ENCODE measurements at places on chromosomes 3 and 15.

DNA sequence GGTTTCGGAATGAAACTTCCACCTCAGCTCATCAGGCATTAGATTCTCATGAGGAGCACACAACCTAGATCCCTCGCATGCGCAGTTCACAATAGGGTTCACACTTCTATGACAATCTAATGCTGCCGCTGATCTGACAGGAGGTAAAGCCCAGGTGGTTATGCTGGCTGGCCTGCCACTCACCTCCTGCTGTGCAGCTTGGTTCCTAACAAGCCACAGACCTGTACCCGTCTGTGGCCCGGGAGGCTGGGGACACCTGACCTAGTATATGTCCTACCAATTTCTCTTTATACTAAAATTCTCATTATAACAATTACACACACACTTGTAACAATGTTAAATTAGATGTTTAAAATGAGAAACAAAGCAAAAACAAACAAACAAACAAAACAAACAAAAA is 172.2 kb downstream of the SLC9A9 start:
- DNase-seq: no peak

DNA sequence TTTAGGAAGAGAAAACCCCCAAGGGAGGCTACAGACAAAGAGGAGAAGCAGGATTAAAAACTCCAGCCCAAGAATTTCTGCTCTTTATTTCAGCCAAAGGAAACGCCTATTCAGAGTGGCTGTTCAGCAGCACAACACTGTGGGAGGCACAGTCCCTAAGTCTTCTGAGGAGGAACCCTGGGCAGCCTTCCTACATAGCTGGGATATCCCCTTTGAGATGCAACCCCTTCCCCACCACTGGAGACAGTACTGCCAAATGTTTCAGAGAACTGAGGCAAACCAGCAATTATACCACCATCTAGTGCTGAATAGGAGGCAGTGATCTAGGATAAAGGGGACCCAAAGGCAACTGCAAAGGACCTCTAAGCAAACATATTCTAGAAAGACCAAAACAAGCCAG is 168.1 kb downstream of the VPS13C start:
- no peak for DNase-seq

DNA sequence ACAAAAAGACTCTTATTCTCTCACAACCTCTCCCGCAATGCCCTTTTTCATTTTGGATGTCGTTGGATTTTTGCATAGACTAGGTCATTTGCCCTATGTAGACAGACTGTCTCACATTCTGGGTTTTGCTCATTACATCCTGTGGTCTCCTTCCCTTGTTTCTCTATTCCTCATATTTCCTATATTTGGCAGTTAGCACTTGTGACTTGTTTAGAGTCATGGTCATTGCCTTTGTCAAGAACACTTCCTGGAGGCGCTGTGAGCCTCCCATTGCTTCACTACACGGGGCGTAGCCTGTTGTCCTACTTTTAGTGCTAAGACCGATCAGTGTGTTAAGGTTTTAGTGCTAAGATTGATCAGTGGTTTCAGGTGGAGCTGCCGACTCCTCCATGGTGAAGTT is 16.1 kb upstream of the TATDN2 start:
- no peak for DNase-seq

DNA sequence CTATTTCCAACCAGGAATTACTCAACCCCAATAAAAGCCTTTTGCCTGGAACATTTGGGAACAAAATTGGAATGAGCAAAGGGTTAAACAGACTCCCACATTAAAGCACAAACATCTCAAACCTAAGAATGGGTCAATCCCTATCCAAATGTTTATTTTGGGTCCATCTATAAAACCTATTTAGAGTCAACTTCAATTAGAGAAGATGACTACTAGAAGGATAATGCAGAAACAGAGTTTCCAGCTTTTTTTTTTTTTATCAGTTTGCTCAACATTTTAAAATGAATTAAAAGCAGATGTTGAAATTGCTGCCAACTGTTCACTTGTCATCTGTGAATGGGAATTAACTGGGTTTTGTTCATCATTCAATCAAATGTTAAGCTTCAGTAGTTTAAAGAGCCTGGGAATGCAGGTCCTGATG is 4.1 kb upstream of the TBC1D23 start:
- no peak for DNase-seq

- no peak for DNase-seq
Observed at GRCh38 chr3:3744826-3745225, 54.4 kb upstream of the LRRN1 start.

GRCh38 chr3:72150634-72151412 is 365.9 kb upstream of the PROK2 start:
- DNase-seq: no peak

DNA sequence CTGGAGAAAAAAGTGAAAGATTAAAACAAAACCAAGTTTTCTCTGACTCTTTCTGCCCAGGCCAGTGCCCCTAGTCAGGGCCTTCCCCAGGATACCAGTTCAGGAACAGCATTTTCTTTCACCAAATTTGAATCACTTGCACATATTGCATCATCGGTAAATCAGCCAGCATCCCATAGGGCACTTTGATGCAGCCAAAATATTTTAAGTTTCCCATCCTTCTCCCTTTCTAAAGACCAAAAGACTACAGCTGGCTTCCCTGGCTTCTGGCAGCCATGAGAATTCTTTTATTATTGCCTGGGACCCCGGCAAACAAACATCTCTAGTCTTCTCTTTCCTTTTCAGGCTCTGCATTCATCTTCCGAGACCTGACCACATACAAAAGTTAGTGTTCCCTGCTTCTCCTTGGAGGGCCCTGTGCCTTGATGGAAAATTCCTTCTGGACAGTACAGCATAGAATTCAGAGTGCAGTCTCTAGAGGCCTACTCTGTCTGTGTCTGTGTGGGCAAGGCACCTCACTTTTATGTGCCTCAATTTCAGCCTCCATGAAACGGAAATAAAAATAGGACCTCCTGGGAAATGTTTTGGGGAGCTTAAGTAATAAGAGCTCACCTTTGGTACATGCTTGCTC is 348.0 kb downstream of the VPS13C start:
- no peak for DNase-seq

DNA sequence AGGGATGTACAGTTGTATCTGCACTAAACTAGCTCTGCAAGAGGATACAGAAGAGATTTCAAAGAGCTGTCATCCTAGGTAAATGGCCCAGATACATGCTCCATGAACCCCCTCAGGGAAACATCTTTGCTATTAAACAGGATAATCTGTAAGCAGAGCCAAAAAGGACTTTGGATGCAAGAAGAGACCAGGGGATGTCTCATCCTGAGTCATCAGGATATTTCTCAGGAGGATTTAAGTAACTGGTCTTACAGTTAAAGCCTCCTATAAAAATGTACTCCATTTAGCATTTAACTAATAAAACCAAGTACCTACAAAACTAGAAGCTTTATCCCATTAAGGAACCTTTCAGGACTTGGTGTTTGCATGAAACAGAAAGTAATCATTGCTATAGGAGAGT is 48.2 kb upstream of the PHLDB2 start:
- no peak for DNase-seq

DNA sequence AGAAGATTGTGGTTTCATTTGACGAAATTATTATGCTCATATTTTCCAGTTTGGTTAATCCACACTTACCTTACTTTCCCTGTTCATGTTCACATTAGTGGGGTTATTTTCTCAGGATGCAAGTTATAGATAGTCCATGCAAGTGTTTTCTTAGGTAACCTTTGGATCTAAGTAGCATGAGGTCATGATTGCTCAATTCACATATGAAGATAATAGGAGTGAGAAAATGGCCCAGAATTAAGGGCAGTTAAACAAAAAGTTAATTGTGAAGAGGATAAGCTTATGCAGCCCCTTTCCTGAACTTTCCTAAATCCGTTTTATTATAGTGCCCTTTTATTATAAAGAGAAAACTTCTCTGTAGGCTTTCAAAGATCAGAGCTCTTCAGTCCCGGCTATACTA is 83.4 kb downstream of the CD200R1L start:
- DNase-seq: no peak

- DNase-seq: no peak
Observed at GRCh38 chr3:148309390-148310035, 388.2 kb upstream of the AGTR1 start.

DNA sequence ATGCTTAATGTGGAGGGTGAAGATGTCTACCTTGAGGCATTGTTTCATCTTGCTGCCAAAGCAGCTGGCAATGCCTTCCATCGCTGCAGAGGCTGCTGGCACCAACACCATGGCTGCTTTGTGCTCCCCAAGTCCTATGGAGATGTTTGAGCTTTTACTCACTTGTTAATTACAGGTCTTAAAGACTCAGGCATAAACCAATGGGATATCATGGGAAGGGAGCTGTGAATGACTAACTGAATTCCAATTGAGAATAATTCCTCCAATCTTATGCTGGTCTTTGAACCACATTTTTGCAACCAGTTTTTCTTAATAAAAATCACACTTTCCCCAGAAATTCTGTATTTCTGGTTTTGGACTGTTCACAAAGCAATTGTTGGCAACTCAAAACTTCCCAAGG is 762.0 kb downstream of the GBE1 start:
- DNase-seq: no peak

GRCh38 chr15:75584121-75584520 is 5.0 kb upstream of the PTPN9 start:
- no peak for DNase-seq
